ENCODE measurements at places on chromosomes 6 and 20.

- DNase-seq = no peak
These were observed 28.5 kb upstream of the EMILIN3 start for GRCh38 chr20:41394931-41395666.

- no peak for DNase-seq
These were observed 26.8 kb upstream of the ASF1A start for GRCh38 chr6:118867181-118867580.

DNA sequence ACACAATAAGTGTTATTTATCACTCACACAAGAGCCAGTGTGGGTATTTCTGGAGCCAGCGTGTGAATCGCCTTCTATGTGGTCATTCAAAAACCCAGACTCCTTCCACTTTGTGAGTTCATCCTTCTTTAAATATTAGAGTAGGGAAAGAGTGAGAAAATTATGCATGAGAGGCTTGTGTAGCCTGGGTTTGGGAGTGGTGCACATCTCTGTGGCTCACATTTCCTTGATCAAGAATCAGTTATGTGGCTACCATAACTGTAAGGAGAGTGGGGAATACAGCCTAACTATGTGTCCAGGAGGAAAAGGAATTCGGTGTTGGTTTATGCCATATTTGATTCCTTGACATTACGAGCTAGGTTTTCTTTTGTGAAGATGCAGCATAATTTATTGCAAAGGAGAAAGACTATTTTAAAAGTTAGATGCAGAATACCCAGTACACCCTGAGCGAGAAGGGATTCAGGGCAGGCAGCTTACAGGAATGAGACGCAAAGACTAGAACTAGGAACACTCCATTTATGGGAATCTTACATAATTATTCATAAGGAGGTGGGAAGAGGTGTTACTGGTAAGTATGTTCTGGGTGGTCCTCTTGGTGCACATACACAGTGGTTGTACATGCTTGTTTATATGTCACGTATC is 638.5 kb downstream of the COL12A1 start:
- DNase-seq = no peak

- DNase-seq = peak; percentile 32
These were observed 50.0 kb downstream of the CNKSR3 start for GRCh38 chr6:154460306-154461071.

DNA sequence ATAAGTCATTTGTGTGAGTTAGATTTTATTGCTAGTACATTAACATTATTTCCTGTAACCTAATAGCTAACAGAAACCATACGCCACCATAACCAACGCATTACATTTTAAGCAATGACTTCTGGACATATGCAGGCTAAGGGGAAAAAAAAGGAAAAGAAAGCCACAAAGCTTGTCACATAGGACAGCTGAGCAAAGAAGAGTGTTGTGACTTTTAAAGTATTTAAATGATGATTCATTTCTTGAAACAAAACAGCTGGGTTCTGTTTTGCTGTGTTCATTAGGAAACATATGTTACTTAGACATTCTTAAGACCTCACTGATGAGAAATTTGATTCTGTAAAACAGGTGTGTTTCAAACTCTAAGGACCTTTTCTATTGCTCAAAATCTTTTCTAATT is 171.4 kb downstream of the COL9A1 start:
- no peak for DNase-seq

- no peak for DNase-seq
These were observed 18.9 kb upstream of the MOCS1 start for GRCh38 chr6:39953076-39953618.

GRCh38 chr20:33169176-33169794 is 1.3 kb downstream of the BPIFA2 start:
- DNase-seq = no peak

GRCh38 chr6:51382847-51383246 is 564.2 kb downstream of the TFAP2B start:
- peak; percentile 6 for DNase-seq

- DNase-seq = no peak
These were observed 442.2 kb upstream of the ARID1B start for GRCh38 chr6:156334966-156335365.

- DNase-seq = no peak
These were observed 102.6 kb upstream of the RSPO3 start for GRCh38 chr6:127015858-127016257.

DNA sequence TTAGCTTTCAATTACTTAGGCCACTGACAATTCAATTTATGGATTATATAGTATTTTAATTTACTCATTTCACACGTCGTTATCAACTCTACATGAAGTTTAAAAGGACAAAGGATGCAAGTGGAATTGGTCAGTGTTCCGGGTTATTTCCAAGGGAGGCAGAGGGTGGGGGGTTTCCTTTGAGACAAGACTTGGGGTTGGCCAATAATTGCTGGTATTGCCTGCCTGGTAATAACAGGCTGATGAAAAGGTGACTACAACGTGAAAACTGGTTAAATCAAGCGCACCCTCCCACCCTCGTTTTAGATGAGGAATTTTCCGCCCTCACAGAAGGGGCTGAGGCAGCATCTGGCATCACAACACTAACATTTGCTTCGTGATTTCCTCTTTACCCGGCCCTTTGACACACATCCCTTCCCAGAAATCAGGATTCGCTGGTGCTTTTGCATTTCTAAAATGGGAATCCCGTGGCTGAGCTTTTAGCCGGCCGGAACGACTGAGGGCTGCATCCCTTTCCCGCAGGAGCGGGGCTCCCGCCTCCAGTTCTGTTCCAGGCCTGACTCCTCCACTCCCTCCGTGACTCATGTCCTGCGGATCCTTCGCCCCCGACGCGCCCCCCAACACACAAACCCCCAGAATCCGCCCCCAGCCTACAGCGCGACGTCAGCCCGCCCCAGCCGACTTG is 999 bp upstream of the PIM1 start:
- DNase-seq = no peak

DNA sequence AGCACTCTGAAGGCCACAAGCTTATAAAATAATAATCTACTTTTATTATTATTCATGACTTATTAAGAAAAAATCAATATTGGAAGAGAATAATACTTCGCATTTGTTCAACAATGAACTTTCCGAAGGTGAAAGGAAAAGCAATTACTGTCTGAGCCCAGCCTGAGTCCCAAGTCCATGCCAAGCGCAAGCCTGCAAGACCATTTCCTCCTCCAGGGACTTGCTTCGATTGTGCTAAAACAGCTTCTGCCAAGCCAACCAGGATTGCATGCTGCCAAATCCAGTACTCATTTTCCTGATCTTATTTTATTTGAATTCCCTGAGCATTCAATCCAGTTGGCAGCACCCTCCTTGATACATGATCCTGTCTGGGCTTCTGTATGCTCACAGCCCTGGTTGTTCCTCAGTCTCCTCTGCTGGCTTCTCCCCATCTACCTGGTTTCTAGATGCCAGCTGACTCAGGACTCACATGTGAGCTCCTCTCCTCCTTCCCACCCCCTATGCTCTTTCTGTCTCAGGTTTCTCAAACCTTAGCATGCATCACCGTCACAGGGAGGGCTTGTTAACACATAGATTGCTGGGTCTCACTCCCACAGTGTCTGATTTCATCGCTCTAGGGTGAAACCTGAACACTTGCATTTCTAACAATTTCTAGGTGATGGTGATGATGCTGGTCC is 55.9 kb upstream of the PSMF1 start:
- DNase-seq = no peak

GRCh38 chr6:4491501-4492260 is 284.5 kb upstream of the CDYL start:
- no peak for DNase-seq

DNA sequence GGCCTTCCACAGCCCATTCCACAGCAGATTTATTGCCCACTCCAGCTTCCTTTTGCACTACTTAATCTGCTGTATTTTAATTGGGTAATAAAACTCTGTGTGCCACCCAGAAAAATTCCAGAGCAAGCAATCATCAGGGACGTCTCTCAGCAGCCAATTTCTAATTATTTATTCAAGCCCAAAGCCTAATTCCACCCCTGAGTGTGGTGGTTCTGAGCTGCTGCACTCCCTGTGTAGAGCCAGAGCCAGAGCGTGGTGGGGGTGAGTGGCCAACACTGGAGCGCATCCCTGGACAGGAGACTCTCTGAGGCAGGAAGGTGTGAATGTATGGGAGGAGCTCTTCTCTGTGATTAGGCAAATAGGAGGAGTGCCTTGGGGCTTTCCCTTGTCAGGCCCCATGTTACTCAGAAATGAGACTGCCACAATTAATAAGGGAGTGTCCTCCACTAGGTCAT is 66.1 kb downstream of the CD24 start:
- DNase-seq = no peak

GRCh38 chr6:129598244-129599187 is 111.5 kb downstream of the ARHGAP18 start:
- peak; percentile 83 for DNase-seq

DNA sequence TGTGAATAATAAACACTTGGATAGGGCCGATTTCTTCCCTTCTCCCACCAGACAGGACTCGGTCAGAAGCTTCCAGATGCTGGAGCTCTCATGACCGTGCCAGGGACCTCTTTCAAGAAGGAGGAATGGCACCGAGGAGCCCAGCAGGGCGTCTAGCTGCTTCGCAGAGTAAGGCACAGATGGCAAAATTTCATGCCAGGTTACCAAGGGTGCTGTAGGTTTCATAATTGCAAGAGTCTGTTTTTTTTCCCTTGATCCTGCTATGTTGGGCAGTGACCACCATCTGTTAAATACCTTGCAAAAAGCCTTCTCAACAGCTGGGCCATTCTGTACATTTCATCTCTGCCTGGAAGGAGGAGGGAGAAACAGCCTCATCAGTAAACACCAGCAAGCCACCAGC is 111.8 kb downstream of the EDN3 start:
- no peak for DNase-seq

Measured in fibroblast of the conjunctiva (primary cell).